ENCODE measurements at places on chromosomes 12 and 14.

DNA sequence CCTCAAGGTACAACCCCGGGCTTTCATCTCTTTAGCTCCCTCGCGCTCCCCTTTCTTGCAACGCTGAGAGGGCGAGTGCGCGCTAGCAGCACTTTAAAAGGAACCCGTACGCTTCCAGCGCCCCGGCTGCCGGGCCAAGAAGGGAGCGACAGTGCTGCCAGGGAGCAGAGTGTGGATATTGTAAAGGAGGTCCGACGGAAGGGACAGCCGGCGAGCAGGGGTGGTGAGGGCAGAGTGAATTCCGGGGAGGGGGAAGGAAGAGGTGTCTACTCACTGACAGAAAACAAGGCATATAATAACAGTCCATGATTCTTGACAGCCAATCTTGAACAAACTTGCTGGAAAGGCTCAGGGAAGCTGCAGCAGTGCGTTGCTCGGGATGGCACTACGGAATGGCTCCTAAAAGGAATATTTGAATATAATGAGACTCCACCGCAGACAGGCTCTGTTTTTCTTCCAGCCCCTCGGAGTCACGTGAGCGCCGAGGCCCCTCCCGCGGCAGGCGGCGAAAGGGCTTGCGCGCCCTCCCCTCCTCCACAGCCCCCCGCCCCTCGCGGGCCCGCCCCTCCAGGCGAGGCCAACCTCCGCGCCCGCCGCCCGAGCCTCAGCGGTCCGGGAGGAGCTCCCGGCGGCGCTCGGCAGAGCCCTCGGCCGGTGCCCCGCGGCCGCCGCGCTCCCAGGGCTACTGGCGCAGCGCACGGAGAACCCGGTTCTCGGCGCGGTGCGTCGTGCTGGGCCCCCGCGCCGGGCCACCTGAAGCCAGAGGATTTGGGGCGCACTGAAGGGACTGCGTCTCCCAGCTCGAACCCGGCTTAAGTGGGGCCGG is 3.4 kb downstream of the BMP4 start:
- peak; percentile 82 for ATAC-seq

DNA sequence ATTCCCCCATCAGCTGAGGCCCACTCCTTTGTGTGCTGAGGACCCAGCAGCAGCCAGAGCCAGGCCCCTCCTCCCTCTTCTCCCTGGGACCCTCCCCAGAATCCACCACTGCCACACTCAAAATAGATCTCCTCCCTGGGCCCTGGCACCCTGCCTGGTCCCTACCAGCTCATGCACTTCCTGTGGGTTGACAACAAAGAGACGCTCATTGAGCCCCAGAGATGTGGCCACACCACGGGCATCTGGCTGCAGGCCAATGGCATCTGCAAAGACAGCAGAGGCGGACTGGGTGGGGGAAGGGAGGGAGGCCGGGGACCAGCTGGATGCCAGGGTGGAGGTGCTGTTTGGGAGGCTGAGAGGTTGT is 16.0 kb upstream of the ENDOU start:
- ATAC-seq = peak; percentile 17

DNA sequence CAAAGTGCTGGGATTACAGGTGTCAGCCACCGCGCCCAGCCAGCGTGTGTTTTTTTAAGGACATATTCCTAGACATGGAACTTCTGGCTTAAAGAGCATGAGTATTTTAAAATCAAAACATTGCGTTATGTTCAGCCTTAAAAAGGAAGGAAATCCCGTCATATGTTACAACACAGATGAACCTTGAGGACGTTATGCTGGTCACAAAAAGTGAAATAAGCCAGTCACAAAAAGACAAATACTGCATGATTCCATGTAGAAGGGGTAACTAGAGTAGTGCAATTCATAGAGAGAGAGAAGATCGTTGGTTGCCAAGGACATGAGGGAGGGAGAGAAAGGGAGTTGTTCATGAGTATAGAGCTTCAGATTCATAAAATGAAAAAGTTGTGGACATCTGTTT is 53.9 kb downstream of the ACACB start:
- ATAC-seq = no peak

DNA sequence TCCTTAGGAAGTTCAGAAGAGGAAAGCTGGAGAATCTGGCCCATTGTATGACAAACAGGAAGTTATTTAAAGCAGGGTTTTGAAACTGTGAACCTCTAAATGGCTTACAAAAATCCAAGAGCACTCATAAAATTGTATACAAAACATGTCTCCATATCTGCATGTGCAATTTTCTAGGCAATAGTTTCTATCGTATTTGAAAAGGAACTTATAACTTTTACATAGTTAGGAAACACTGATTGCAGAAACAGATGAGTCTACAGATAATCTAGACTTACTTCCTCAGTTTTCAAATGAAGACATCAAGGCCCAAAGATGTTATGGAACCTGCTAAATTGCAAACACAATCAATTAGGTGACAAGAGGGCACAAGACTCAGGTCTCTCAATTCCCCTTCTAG is 53.3 kb upstream of the ETV6 start:
- ATAC-seq = no peak

DNA sequence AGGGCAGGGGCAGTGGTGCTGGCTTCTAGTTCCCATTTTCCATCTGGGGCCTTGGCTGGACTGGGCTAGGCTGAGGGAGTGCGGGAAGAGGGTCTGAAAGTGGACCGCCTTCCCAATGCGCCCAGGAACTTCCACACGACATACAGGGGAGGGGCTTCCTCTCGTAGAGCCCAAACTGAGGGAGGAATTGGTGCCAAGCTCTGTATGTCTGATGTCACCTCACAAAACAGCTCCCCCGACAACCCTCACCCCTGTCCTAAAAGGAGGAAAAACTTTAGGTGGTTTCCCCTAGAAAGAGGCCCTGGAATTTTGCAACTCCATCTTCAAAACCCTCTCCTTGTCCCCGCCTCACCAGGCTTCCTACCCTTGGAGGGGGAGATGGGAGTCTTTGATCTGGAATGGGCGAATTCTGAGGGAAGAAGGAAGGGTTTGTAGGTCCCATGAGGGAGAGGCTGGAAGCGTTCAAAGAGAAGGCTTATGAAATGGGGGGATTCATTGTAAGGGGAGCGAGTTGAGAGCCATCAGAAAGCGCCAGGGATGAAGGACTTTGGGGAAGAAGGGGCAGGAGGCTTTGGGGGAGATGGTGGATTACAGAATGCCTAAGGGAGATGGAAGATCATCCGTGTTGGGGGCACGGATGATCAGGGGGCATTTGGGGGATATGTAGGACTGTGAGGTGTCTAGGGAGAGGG is 844 bp downstream of the GLTP start:
- peak; percentile 23 for ATAC-seq

GRCh38 chr12:89433634-89434033 is 81.3 kb upstream of the DUSP6 start:
- ATAC-seq = no peak

- ATAC-seq = no peak
Measured at GRCh38 chr12:27824126-27824842, 44.2 kb upstream of the MANSC4 start.
